Kidney tubule cell (primary cell): ENCODE measurements at places on chromosomes 7 and 10.

DNA sequence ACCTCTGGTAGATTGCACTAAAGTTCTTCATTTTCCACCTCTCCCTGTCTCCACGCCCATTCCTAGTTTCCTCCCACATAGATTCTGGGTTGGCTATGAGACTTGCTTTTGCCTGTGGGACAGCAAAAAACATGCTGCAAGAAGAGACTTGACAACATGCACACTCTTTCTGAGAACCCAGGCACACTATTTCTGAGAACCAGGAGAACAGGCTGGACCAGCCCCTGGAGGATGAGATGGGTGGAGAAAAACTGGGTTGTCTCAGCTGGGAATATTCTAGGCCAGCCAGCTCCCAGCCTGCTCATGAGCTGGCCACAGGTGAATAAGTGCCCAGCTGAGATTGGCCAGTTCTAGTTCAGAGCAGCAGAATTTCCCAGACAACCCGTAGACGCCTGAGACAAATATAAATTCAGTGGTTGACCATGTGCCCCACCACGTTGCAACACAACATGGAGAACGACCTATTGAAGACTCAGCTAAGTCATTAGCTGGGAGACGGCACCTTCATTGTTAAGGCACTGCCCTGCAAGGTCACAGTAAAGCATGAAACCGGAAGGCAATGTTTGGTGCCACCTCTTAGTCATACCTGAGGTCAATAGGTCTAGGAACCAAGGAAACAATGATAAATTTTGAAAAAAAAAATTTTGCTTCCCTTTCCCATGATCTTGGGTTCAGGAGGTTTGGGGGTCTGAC, 92.7 kb upstream of the AKR1E2 start:
- DNase-seq, result peak; percentile 32

GRCh38 chr7:115410972-115411686, 489.2 kb downstream of the MDFIC start:
- no peak for DNase-seq

GRCh38 chr7:66683770-66684123, 55.1 kb downstream of the KCTD7 start:
- no peak for DNase-seq

DNA sequence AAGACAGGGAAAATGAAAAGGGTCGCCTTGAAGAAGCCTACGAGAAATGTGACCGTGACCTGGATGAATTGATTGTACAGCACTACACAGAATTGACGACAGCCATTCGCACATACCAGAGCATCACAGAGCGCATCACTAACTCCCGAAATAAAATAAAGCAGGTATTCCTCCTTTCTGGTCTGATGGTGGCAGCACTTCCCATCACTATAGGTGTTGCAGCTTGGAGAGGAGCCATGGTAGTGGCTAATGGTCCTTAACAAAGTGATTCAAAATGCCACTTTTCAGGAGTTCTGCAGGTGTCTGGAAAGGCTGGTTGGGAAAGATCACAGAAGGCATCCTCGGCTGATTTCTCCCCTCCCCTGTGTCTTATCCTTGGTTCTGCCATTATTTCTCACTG, 22.1 kb downstream of the EXOC4 start:
- peak; percentile 33 for DNase-seq

DNA sequence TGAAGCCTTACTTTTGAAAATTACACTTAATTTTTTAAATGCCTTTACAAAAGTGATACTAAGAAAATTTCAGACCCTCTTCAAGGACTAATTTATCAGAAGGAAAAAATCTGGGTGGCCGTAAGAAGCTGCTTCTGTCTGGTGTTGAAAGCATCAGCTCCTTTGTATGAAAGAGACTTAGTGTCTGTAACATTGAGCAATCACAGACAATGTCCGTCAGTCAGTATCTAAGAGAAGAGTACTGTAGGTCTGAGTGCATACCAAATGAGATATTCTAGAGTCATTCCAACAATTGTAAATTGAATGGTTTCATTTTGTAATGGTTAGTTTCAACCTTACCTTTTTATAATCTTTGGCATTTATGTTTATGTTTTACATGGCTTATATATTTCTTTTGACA, 11.1 kb upstream of the MDFIC start:
- DNase-seq, result no peak

- DNase-seq, result peak; percentile 74
Observed at GRCh38 chr10:122780391-122780790, 65.3 kb downstream of the CUZD1 start.

DNA sequence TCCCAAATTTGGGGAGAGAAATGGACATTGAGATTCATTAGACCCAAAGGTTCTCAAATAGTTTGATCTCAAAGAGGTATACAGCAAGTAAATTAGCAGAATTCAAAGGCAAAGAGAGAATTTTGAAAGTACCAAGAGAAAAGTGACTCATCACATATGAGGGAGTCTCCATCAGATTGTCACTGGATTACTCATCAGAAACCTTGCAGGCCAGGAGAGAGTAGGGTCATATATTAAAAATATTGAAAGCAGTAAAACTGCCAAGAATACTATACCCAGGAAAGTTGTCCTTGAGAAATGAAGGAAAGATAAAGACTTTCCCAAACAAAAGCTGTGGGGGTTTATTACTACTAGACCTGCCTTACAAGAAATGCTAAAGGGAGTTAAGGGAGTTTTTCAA, 140.6 kb downstream of the TMEM168 start:
- peak; percentile 44 for DNase-seq

DNA sequence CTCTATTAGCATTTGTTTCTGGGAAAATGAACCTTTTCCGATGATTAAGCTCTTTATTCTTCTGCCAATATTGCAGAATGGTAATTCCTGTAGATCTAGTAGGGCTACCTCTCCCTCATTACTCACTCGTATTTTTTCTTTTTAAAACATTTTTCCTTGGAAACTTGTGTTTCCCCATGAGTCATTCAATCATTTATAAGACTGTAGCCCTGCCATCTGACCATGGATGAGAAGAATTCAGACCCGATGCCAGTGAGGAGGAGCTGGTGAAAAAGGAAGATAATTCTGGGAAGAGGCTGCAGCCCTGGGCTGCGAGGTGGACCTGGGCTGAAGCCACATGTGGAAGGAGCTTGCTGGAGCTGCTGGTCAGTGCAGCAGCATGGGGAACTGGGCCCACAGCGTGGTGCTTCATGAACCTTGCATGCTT, 242.8 kb downstream of the KLF6 start:
- peak; percentile 73 for DNase-seq

DNA sequence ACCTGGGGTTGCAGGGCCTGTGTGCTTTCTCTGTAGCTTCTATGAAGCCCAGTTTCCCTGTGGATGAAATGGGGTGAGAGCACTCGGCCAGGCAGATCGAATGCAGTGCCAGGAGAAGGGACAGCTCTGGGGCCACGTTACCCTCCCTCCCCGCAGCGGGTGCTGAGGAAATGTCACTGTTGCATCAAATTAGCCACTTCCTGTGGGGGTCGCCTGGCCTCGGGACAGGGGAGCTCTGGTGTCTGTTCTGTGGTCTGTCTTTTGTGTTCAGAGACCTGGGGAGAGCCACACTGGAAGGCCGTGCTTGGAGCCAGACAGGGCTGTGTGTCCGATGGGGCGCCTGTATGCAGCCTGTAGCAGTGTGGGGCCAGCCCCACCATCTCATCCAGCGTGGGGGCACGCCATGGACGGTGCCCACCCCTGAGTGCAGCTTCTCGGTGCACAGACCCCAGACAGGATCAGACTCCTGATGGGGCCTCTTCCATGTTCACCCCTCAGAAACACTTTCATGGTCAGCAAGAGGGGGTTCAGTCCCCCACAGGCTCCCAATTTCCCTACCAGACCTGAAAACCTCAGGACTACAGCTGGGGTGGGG, 13.6 kb downstream of the TTYH3 start:
- no peak for DNase-seq

DNA sequence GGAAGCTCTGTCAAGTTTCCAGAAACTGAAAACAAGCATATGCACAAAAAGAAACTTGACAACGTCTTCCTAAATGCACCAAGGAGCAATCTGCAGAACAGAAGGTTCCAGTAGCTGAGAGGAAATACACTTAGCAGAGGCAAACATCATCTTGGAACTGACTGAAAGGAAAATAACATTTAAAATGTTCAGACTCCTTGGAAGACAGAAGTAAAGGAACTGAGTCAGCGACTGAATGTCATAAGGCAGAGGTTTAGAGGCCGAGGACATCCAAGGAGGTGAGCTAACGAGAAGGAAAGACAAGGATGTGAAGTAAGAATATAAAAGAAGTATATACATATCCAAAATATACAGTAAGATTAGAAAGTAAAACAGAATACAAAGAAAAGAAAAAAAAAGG, 24.1 kb downstream of the SEMA3D start:
- DNase-seq, result no peak

DNA sequence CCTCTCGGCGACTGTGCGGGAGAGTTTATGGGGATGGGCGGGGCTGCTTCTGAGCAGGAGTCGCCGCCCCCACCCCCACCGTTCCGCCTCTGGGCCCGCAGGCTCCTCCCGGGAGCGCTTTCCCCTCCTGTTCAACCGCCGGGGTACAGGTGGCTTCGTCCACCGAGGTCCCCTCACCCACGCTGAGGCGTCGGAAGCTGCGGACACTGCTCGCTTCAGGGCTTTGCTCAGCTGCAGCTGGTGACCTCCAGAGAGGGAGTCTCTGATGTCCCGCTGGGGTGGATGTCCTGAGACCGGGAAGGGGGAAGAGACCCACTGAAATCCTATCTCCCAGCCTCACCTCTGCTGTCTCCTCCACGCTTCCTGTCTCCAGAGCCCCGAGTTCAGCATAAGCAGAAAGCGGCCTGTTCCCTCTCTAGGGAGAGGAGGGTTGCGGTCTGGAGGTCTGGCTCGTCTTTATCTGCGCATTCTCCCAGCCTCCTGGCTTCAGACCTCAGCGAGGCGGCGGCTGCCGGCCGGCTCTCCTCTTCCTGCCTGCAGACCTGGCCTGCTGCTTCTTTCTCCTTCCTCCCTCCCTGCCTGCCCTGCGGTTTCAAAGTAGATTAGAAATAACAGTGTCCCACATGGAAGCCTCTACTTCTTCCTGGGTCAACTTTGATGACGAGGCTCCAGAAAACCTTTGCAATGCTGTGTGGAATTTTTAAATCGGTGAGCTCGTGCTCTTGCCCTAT, 1.8 kb downstream of the CYP2E1 start:
- DNase-seq, result peak; percentile 32

- DNase-seq, result no peak
Observed at GRCh38 chr7:151487228-151487627, 32.5 kb downstream of the RHEB start.

- peak; percentile 76 for DNase-seq
Observed at GRCh38 chr10:101066146-101066895, 4.5 kb downstream of the KAZALD1 start.

- DNase-seq, result no peak
Observed at GRCh38 chr10:100879741-100880360, 32.9 kb upstream of the SLF2 start.

GRCh38 chr10:128268015-128268722, 141.9 kb upstream of the MKI67 start:
- peak; percentile 42 for DNase-seq

DNA sequence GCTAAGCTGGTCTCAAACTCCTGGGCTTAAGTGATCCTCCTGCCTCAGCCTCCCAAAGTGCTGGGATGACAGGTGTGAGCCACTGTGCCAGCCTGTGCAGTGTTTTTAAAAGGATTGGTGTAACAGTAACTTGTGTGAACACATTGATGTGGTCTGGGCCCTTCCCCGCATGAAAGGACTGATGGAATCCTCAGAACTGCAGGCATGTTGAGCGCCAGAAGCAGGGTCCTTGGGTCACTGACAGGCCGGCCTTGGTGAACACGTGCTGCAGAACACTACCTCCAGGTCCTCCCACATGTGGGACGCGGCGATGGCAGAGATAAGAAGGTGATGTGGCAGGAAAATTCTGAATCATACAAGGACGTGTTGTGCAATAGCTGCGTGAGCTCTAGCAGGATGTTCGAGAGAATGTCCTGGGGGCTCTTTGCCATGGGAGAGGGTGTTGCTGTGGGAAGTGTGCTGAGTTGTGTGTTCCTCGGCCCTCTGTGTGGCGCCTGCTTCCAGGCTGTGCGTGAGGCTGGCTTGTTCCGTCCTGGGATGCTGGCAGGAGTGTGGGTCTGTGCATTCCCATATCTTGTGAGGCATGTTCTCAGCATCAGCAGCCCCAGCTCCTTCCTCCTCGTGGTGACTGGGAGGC, 68.2 kb downstream of the DNAJB6 start:
- DNase-seq, result peak; percentile 57

GRCh38 chr7:94348142-94348541, 46.6 kb upstream of the COL1A2 start:
- peak; percentile 53 for DNase-seq

GRCh38 chr10:49287689-49288340, 11.2 kb upstream of the C10orf71 start:
- DNase-seq, result no peak

DNA sequence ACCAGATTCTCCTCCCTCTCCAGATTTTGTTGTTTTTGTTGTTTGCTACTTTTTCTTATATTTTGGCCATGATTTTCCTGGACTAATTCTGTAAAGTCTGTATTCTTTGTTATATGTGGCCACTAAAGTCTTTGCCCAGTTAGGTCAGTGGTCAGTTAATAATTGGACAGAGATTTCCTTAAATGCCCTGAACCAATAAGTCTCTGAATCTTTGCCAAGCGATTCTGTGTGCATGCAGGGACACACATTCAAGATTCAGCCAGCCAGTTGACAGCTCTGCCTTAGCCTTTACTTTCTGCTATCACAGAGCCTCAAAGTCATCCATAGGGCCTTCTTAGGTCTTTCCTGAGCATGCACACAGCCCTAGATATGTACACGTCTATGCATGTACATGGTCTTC, 11.0 kb upstream of the COL17A1 start:
- DNase-seq, result peak; percentile 73

- DNase-seq, result no peak
Observed at GRCh38 chr7:33237036-33237435, 107.7 kb downstream of the BBS9 start.

DNA sequence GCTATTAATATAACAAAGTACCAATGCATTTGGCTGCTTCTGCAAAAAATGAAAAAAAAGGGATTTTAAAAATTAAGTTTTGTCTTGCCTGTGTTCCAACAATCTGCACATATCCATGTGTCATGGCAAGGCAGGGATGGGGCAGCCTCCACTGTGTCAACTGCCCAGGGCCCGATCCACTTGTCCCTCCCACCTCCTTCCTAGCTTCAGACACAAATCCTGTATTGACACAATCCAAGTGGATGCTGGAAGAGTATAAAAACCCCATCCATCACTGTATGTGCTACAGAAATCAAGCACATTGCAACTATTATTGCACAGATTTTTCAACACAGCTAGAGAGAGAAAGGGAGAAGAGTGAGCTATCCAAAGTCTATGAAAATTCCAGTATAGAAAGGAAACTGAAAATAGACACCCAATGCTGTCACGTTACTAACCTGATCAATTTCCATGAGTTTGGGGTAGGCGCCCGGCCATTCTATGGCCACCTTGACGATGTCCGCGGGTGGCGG, 106.4 kb downstream of the ELMO1 start:
- DNase-seq, result no peak
